ENCODE measurements at places on chromosomes 4 and X. TPM values are rescaled to one million over a fixed set of nuclear protein-coding genes. Genes with fewer than 3 reads are reported as not detected.

CBR4 gene
- total RNA-seq, result 13.7 TPM

MAP7D2 gene
- 2.6 TPM for total RNA-seq

TCP11X2 gene
- not detected for total RNA-seq

S100P gene
- 9.7 TPM for total RNA-seq

CRLF2 gene
- total RNA-seq, result 0.28 TPM

SERPINA7 gene
- 0.05 TPM for total RNA-seq

BMPR1B gene
- total RNA-seq, result 12.5 TPM

- H3K4me3 ChIP-seq, result no peak overlapping the region
- peaks cover 4% of the 10 kb centered on the region for H3K4me1 ChIP-seq
- no peaks in the 10 kb centered on the region for H3K36me3 ChIP-seq
- no peaks in the 10 kb centered on the region for H3K27me3 ChIP-seq
- no peak overlapping the region for H3K27ac ChIP-seq
- DNase-seq, result no peak
Measured at GRCh38 chr4:2587213-2587823, 50.9 kb downstream of the FAM193A start.

DNA sequence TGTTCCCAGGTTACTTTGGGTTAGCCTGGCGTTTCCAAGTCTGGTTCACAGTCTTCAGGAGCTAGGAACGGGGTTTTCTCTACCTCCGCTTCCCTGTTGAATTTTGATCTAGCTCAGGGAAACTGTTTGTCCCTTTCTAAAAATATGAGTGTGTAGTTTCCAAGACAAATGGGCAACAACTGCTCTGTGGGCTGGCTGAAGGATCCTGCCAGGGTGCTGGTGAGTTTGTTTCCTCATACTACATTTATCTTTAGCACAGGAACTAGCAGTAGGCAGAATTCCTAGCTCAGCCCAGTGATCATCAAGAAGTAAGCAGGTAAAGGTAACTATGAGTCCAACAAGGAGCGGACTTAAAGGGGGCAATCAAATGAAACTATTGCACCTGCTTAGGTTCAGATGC lies 13.3 kb upstream of the FAM47E start:
- no peak for DNase-seq
- no peaks in the 10 kb centered on the region for H3K4me1 ChIP-seq
- H3K27me3 ChIP-seq, result no peaks in the 10 kb centered on the region
- H3K27ac ChIP-seq, result no peak overlapping the region
- H3K4me3 ChIP-seq, result no peak overlapping the region

DNA sequence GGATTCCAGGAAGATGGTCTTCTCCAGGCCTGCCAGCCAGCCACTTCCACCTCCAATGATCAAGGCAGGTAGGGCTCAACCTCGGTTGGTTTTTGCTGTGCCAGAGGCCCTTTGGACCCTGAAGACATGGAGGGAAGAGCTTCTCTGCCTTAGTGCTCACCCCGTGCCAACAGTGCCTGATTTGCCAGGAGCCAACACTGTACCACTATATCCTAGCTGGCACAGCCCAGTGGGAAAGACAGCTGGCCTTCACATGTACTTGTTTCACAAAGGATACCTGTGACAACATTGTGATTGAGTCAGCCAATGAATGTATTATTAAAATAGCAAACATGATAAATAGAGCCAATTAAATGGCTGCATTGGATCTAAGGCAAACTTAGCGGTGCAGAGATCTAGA lies 51.9 kb upstream of the PRPS1 start:
- no peaks in the 10 kb centered on the region for H3K36me3 ChIP-seq
- H3K27me3 ChIP-seq, result no peaks in the 10 kb centered on the region
- H3K27ac ChIP-seq, result no peak overlapping the region
- H3K4me3 ChIP-seq, result no peak overlapping the region

GRCh38 chr4:52157641-52158316 lies 106.7 kb downstream of the SPATA18 start:
- H3K27me3 ChIP-seq, result no peaks in the 10 kb centered on the region
- no peak overlapping the region for H3K4me3 ChIP-seq
- H3K27ac ChIP-seq, result no peak overlapping the region
- DNase-seq, result no peak

- H3K27ac ChIP-seq, result no peak overlapping the region
- no peak for DNase-seq
- H3K4me3 ChIP-seq, result no peak overlapping the region
- H3K36me3 ChIP-seq, result no peaks in the 10 kb centered on the region
- H3K27me3 ChIP-seq, result no peaks in the 10 kb centered on the region
- H3K4me1 ChIP-seq, result no peaks in the 10 kb centered on the region
Measured at GRCh38 chr4:173635395-173635794, 105.4 kb upstream of the HAND2 start.

- H3K27ac ChIP-seq, result no peak overlapping the region
- H3K36me3 ChIP-seq, result no peaks in the 10 kb centered on the region
- H3K4me3 ChIP-seq, result no peak overlapping the region
- no peaks in the 10 kb centered on the region for H3K27me3 ChIP-seq
- H3K4me1 ChIP-seq, result no peaks in the 10 kb centered on the region
- DNase-seq, result no peak
Measured at GRCh38 chr4:179817317-179817716, 2375.1 kb upstream of the AGA start.

GRCh38 chr4:17721496-17722355 lies 59.7 kb downstream of the FAM184B start:
- H3K27ac ChIP-seq, result no peak overlapping the region
- no peaks in the 10 kb centered on the region for H3K4me1 ChIP-seq
- no peaks in the 10 kb centered on the region for H3K27me3 ChIP-seq
- DNase-seq, result no peak
- H3K36me3 ChIP-seq, result no peaks in the 10 kb centered on the region
- H3K4me3 ChIP-seq, result no peak overlapping the region

DNA sequence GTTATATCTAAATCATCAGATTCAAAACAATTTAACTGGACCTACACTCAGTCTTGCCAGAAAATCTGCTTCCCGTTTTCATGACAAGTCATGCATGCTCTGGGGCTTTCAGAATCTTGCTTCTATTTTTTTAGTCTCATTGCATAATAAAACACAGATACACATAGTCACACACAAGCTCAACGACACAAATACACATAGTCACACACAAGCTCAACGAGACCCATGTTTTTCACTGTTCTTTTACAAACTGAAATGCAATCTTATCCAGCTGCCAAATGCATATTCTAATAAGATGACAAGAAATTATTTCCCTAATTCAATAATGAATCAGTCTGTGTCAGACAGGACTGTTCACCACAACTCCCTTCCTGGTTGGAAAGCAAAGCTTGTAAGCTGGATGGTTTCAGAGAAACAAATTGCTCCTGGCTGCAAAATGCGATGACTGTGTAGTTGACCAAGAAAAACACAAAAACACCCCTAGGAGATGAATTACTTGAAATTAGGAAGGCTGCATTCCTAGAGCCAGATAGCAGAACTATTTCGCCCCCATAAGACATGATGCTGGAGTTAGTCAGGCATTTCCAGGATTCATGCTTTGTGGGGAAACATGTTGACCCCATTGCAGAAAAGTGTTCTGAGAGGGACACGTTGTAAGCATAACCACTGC lies 208.7 kb downstream of the CHIC2 start:
- no peak overlapping the region for H3K4me3 ChIP-seq
- no peaks in the 10 kb centered on the region for H3K4me1 ChIP-seq
- H3K36me3 ChIP-seq, result no peaks in the 10 kb centered on the region
- no peaks in the 10 kb centered on the region for H3K27me3 ChIP-seq
- H3K27ac ChIP-seq, result no peak overlapping the region
- no peak for DNase-seq

GRCh38 chr4:112073181-112073580 lies 72.1 kb upstream of the FAM241A start:
- DNase-seq, result no peak
- no peaks in the 10 kb centered on the region for H3K27me3 ChIP-seq
- no peak overlapping the region for H3K27ac ChIP-seq
- H3K4me1 ChIP-seq, result no peaks in the 10 kb centered on the region

DNA sequence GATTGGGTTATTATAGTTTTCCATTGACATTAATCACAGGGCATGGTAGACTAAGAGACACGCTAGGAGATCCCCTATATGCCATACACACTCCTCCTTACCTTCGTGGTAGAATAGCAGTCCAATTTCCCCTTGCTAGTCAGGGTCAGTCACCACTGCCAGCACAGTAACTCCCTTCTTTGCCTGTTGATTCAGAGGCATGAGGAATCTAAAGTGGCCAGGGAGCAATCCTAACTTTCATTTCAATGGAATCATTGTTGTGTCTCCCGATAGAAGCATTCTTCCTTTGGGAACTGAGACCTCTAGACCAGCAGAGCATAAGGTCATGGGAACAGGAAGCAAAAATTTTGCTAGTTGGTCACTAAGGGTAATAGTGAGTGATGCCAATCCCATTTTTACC lies 51.1 kb downstream of the COL25A1 start:
- no peak overlapping the region for H3K27ac ChIP-seq
- DNase-seq, result no peak
- no peaks in the 10 kb centered on the region for H3K36me3 ChIP-seq
- no peaks in the 10 kb centered on the region for H3K27me3 ChIP-seq
- H3K4me3 ChIP-seq, result no peak overlapping the region
